ENCODE measurements at places on chromosomes 3 and 15. TPM values are rescaled to one million over a fixed set of nuclear protein-coding genes. Genes with fewer than 3 reads are reported as not detected.

AMT gene
- total RNA-seq: 43.0 TPM

MST1R gene
- 6.8 TPM for total RNA-seq

FGF12 gene
- total RNA-seq: 22.9 TPM

EMC7 gene
- total RNA-seq: 45.8 TPM

PLSCR5 gene
- not detected for total RNA-seq

EFCC1 gene
- 0.31 TPM for total RNA-seq

GUCA1C gene
- total RNA-seq: not detected

DNA sequence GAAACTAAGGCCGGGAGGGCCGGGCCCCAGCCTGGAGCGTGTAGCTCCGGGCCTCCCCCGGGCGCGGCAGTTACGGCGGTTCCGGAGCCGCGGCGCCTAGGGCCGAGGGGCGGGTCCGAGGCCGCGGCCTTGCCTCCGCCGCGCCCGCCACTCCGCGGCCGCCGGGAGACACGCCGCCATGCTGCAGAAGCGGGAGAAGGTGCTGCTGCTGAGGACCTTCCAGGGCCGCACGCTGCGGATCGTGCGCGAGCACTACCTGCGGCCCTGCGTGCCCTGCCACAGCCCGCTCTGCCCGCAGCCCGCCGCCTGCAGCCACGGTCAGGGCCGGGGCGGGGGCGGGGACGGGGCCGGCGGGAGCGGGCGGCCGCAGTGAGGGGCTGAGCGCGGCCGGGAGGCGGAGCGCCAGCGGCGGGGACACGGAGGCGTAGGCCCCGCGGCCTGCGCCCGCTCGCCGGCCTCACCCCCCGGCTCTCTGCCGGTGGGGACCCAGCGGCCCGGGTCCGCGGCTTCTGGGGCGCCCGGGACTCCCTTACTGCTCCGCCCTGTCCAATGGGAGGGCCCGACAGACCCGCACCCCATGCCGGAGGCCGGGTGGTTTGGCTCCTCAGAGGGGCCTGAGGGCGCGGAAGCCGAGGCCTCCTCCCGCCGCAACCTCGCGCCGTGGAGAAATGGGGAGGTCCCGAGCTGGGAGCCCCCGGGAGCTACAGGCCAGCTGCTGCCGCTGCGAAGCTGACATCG lies at the start of gene DIS3L:
DIS3L (plus strand) TSS at position 150 of the 738 bp plus-strand sequence; CDS start at position 179, 29 bp downstream.
- H3K4me1 ChIP-seq: peaks cover 7% of the 10 kb centered on the region
- H3K27ac ChIP-seq: peak within 1 kb of the TSS; percentile 7
- peak within 1 kb of the TSS; percentile 82 for H3K4me3 ChIP-seq

- H3K4me3 ChIP-seq: no peak overlapping the region
- H3K27ac ChIP-seq: peak overlapping the region; percentile 83
- no peaks in the 10 kb centered on the region for H3K36me3 ChIP-seq
- H3K4me1 ChIP-seq: no peaks in the 10 kb centered on the region
- H3K27me3 ChIP-seq: peaks cover 42% of the 10 kb centered on the region
- peak; percentile 93 for DNase-seq
These were observed 56.6 kb upstream of the PRTG start for GRCh38 chr15:55799291-55800212.

GRCh38 chr3:135930255-135930654 lies 35.3 kb upstream of the PPP2R3A start:
- H3K4me3 ChIP-seq: no peak overlapping the region
- no peak for DNase-seq
- no peaks in the 10 kb centered on the region for H3K27me3 ChIP-seq
- no peak overlapping the region for H3K27ac ChIP-seq
- no peaks in the 10 kb centered on the region for H3K4me1 ChIP-seq

- H3K27me3 ChIP-seq: no peaks in the 10 kb centered on the region
- no peak overlapping the region for H3K4me3 ChIP-seq
- H3K36me3 ChIP-seq: no peaks in the 10 kb centered on the region
- no peak overlapping the region for H3K27ac ChIP-seq
- no peaks in the 10 kb centered on the region for H3K4me1 ChIP-seq
These were observed 184.8 kb downstream of the ADAMTSL3 start for GRCh38 chr15:83838763-83839162.

GRCh38 chr15:93414576-93415231 lies 325.7 kb upstream of the RGMA start:
- H3K27me3 ChIP-seq: no peaks in the 10 kb centered on the region
- no peaks in the 10 kb centered on the region for H3K36me3 ChIP-seq
- H3K4me3 ChIP-seq: no peak overlapping the region
- H3K27ac ChIP-seq: no peak overlapping the region
- peaks cover 17% of the 10 kb centered on the region for H3K4me1 ChIP-seq

DNA sequence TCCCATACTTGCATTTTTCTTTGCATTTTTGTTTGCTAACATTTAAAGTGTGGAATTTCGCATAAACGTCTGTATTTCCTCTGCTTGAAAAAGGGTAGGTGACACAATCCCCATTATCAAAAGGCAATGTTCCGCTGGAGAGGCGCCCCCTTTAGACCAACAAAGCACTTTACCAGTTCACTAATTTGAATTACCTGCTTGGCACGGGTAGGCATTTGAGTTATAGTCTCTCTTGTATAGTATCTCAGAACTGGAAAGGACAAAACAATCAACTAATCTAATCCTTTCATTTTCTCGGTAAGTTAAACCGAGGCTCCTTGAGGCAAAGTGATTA lies 775 bp upstream of the CCDC39 start:
- H3K36me3 ChIP-seq: no peaks in the 10 kb centered on the region
- H3K4me1 ChIP-seq: no peaks in the 10 kb centered on the region
- peak; percentile 84 for DNase-seq
- H3K4me3 ChIP-seq: peak overlapping the region; percentile 93
- peak overlapping the region; percentile 14 for H3K27ac ChIP-seq
- H3K27me3 ChIP-seq: peaks cover 17% of the 10 kb centered on the region

DNA sequence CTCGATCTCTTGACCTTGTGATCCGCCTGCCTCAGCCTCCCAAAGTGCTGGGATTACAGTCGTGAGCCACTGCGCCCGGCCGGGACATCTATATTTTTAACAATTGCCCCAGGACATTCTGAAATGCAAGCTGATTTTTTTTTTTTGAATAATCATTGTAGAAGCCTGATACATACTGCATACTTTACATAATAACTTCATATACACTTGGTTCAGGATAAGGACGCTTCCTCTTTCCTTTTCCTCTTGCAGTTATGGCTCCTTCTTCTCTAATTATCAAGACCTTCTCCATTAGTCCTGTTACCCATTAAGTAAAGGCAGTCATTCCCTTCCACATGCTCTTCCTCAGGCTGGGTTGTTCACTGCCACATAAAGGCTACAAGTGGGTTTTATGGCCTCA lies 58.3 kb downstream of the SLCO3A1 start:
- H3K36me3 ChIP-seq: no peaks in the 10 kb centered on the region
- no peak overlapping the region for H3K4me3 ChIP-seq
- H3K27ac ChIP-seq: no peak overlapping the region
- no peaks in the 10 kb centered on the region for H3K4me1 ChIP-seq
- DNase-seq: no peak

DNA sequence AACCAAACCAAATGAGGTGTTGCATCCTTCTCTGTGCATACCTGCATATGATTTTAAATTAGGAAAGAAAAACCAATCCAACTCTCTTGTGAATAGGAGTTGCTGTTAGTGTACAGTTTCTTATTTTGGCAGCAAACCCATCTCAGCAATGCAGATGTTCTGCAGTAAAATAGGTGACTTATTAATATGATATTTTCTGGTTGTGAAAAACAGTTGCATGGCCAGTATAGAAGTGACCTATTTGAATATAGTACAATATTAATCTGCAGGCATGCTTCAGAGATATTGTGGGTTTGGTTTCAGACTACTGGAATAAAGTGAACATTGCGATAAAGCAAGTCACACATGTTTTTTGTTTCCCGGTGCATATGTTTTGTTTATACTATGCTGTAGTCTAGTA lies 42.2 kb downstream of the AKAP13 start:
- no peaks in the 10 kb centered on the region for H3K4me1 ChIP-seq
- H3K27me3 ChIP-seq: no peaks in the 10 kb centered on the region
- no peak for DNase-seq
- no peak overlapping the region for H3K4me3 ChIP-seq
- no peak overlapping the region for H3K27ac ChIP-seq

GRCh38 chr3:76582632-76583378 lies 457.1 kb upstream of the ROBO2 start:
- H3K36me3 ChIP-seq: no peaks in the 10 kb centered on the region
- H3K4me1 ChIP-seq: no peaks in the 10 kb centered on the region
- H3K4me3 ChIP-seq: no peak overlapping the region
- no peaks in the 10 kb centered on the region for H3K27me3 ChIP-seq

DNA sequence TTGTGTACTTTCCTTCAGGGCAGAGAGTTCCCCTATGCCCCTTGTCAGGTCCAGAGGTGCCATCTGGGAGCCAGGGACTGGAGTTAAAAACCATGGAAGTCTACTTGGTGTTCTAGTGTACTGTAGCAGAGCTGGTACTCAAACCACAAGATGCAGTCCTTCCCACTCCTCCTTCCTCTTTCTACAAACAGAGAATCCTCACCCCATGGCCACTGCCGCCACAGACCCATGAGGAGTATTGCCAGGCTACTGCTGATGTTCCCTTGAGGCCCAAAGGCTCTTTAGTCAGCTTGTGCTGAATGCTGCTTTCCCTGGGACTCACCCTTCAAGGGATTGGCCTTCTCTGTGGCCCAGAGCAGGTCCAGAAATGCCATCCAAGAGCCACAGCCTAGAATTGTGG lies 229.2 kb upstream of the ZPLD1 start:
- DNase-seq: no peak
- H3K4me1 ChIP-seq: no peaks in the 10 kb centered on the region
- H3K36me3 ChIP-seq: no peaks in the 10 kb centered on the region
- H3K4me3 ChIP-seq: no peak overlapping the region
